ENCODE measurements at places on chromosomes 3 and 15. TPM values are rescaled to one million over a fixed set of nuclear protein-coding genes. Genes with fewer than 3 reads are reported as not detected.
A peak's percentile ranks its signal among the peaks of the same experiment; 100 is the strongest.

The PTPRG gene
- 29.6 TPM for total RNA-seq

The IL17RD gene
- 9.6 TPM for total RNA-seq

The RSL24D1 gene
- total RNA-seq, result 44.4 TPM

The METTL6 gene
- total RNA-seq, result 11.3 TPM

The SCG5 gene
- not detected for total RNA-seq

DNA sequence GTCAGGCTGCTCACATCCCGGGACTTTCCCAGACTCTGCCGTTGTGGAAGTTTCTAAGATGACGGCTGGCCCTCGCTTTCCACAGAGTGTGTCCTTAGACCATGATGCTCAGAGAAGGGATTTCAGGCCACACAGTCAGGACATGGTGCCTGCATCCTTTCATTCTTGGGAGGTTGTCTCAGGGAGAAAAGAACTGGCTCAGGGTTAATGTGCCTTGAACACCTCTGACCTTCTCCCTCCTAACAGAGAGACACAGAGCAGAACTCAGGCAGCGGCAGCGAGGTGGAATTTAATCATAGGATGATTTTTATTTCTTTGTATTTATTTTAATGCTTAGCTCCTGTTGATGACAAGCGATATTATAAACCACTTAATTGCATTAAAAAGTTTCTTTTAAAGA lies 96.9 kb upstream of the ATP2B2 start:
- no peak for DNase-seq

- DNase-seq, result no peak
Observed at GRCh38 chr3:11221818-11222415, 50.3 kb upstream of the ATG7 start.

DNA sequence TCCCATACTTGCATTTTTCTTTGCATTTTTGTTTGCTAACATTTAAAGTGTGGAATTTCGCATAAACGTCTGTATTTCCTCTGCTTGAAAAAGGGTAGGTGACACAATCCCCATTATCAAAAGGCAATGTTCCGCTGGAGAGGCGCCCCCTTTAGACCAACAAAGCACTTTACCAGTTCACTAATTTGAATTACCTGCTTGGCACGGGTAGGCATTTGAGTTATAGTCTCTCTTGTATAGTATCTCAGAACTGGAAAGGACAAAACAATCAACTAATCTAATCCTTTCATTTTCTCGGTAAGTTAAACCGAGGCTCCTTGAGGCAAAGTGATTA lies 775 bp upstream of the CCDC39 start:
- DNase-seq, result no peak

DNA sequence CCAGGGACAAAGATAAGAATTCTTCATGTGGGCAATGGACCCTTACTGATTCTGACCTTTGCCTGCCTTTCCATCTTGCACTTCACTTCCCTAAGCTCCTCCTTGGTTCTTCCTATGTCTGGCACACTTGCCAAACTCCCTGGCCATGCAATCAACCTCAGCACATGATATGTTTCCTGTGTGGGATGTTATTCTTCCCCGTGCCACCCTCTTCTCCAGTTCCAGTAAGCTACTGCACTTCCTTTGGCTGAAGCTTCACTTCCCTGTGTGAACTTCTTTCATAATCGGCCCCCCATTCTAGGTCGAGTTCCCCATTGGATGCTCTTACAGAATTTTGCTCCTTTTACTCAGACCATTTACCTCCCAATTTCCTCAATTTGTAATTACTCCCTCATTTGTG lies 10.7 kb upstream of the TASOR start:
- no peak for DNase-seq

GRCh38 chr3:193771011-193771652 lies 178.1 kb downstream of the OPA1 start:
- DNase-seq, result no peak

GRCh38 chr3:47324278-47324865 lies 41.6 kb downstream of the KLHL18 start:
- DNase-seq, result no peak

- no peak for DNase-seq
Observed at GRCh38 chr3:168053115-168053514, 42.6 kb downstream of the GOLIM4 start.

DNA sequence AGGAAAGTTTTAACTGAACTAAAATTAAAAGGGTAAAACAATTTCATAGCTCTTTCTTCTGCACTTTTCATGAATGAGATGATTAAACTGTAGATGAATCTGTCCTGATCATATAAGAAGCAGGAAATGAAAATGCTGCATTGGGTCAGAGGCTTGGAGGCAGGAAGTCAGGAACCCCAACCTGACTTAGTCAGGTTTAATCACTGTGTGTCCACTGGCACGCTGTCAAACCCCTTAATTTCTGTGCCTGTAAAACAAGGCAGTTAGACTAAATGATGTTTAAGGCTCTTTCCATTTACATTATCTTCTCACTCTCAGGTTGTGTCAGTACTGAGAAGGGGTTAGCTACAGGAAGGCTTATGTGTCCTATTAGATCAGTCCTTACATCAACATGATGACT lies 193.3 kb upstream of the TTC14 start:
- DNase-seq, result no peak

DNA sequence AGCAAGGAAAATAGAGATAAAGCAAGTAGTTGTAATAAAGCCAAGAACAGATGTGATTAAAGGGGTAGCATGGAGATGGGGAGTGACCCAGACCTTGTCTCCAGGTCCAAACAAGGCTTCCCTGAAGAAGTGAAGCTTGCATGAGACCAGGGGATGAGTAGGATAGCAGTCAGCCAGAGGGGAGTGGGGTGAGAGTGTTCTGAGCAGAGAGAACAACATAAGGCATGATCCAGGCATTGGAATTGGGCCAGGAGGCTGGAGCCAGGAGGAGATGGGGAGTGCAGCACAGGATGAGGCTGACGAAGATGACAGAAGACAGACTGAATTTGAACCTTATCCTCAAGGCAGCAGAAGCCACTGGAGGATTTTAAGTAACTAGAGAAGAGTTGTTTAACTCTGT lies 7.2 kb downstream of the TMOD2 start:
- DNase-seq, result peak; percentile 71

- DNase-seq, result no peak
Observed at GRCh38 chr3:143158014-143158988, 38.7 kb downstream of the CHST2 start.

DNA sequence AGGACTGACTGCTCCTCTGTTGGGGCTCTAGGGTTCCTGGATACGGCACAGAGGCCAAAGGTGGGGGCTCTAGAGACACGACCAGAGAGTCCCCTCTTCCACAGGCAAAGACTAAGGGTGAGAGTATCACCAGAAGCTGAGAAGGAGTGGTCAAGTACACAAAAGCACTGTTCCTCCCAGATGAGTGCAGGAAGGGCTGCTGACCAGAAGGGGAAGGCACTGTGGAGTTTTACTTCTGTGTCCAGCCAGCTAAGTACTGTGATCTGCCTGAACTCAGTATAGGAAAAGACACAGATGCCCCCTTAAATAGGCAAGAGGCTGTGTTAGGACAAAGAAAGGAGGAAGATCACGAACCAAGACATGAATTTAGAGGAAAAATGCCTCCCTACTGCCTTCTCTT lies 11.7 kb downstream of the MRPS11 start:
- DNase-seq, result no peak

- DNase-seq, result no peak
Observed at GRCh38 chr3:20344400-20344959, 158.5 kb upstream of the SGO1 start.

GRCh38 chr3:117595615-117596014 lies 886.0 kb downstream of the TUSC7 start:
- DNase-seq, result no peak
